T-helper 2 cell treated with Interferon-gamma antibody and Interleukin-4, amounts not matched to agents 5 μg/mL and 100 μg/mL, for 36 hours (primary cell): ENCODE measurements at places on chromosomes 11 and 22.

DNA sequence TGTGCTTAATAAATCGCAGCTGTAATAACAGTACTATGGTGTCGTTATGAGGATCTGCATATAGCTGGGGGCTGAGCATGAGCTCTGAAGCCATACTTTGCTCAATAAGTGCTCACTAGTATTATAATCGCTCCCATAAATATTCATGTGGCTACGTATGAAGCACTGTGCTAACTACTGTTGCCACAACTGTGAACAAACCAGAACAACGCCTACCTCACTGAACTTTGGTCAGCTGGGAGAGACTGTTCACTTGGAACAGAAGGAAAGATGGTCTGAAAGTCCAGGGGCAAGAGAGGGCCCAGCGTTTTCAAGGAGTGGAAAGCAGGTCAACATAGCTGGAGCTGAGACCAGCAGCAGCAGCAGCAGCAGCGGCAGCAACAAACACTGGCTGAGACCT, 141.6 kb downstream of the EFCAB6 start:
- DNase-seq: no peak
- H3K36me3 ChIP-seq: no peaks in the 10 kb centered on the region
- no peak overlapping the region for H3K4me3 ChIP-seq
- no peaks in the 10 kb centered on the region for H3K27me3 ChIP-seq
- H3K27ac ChIP-seq: no peak overlapping the region

DNA sequence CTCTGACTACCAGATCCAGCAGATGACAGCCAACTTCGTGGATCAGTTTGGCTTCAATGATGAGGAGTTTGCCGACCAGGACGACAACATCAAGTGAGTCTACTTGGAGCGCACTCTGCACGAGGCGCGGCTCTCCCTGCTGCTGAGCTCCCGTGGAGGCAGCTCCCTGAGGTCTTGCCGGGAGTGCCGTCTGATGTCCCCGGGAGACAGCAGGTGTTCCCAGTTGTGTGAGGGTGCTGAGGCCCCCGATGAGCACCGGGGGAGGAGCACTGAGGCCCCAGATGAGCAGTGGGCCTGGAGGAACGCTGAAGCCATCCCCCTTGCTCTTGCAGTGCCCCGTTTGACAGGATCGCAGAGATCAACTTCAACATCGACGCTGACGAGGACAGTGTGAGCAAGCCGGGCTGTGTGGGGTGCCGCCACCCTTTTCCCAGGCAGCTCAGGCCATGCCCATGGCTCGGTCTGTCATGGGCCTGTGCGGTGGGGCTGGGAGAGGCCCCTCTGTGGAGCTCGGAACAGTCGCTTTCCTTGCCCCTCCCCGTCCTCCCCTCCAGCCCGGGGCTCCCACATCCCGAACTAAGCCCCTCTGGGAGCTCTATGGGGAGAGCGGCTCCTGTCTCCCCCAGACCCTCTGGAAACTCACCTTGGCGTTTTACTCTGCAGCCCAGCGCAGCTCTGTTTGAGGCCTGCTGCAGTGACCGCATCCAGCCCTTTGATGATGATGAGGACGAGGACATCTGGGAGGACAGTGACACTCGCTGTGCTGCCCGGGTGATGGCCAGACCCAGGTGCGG, 37.1 kb downstream of the SBF1 start:
- H3K27ac ChIP-seq: no peak overlapping the region
- H3K4me1 ChIP-seq: no peaks in the 10 kb centered on the region
- peaks cover 11% of the 10 kb centered on the region for H3K36me3 ChIP-seq
- DNase-seq: no peak
- H3K27me3 ChIP-seq: no peaks in the 10 kb centered on the region

GRCh38 chr11:133409799-133410198, 122.5 kb downstream of the OPCML start:
- H3K27me3 ChIP-seq: no peaks in the 10 kb centered on the region
- no peaks in the 10 kb centered on the region for H3K4me1 ChIP-seq
- no peak overlapping the region for H3K27ac ChIP-seq
- no peaks in the 10 kb centered on the region for H3K36me3 ChIP-seq

GRCh38 chr11:60944490-60945294, 7.3 kb downstream of the SLC15A3 start:
- peaks cover 6% of the 10 kb centered on the region for H3K4me1 ChIP-seq
- no peak overlapping the region for H3K4me3 ChIP-seq
- no peak overlapping the region for H3K27ac ChIP-seq
- no peak for DNase-seq
- H3K36me3 ChIP-seq: no peaks in the 10 kb centered on the region

- DNase-seq: no peak
- H3K4me3 ChIP-seq: no peak overlapping the region
- no peak overlapping the region for H3K27ac ChIP-seq
- H3K4me1 ChIP-seq: no peaks in the 10 kb centered on the region
These were observed 12.9 kb downstream of the FCHSD2 start for GRCh38 chr11:73129198-73129597.

GRCh38 chr22:41043722-41044121, 48.7 kb upstream of the EP300 start:
- H3K27me3 ChIP-seq: peaks cover 2% of the 10 kb centered on the region
- no peak overlapping the region for H3K27ac ChIP-seq
- no peak overlapping the region for H3K4me3 ChIP-seq

DNA sequence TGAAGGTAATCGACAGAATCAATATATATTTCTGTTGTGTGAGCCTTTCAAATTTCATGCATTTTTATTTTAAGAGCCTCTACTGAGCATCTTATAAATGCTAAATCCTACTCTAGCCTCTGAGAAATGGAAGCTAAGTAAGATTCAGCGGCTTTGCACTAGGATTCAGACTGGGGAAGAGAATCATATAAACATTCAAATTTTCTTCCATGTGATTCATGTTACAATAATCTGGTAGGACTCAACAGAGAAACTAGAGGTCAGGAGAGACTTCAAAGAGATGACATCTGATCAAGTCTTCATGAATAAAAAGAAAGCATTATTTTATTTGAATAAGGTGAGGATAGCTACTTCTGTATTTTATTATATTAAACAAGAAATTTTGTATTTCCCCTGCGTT, 538.9 kb downstream of the DLG2 start:
- H3K4me1 ChIP-seq: no peaks in the 10 kb centered on the region
- H3K36me3 ChIP-seq: no peaks in the 10 kb centered on the region
- no peak for DNase-seq
- H3K27ac ChIP-seq: no peak overlapping the region

- H3K36me3 ChIP-seq: peaks cover 20% of the 10 kb centered on the region
- H3K27me3 ChIP-seq: no peaks in the 10 kb centered on the region
- peak; percentile 26 for DNase-seq
- no peak overlapping the region for H3K27ac ChIP-seq
These were observed 4.6 kb downstream of the TMEM9B start for GRCh38 chr11:8959546-8960166.

GRCh38 chr11:86214710-86215109, 29.8 kb upstream of the EED start:
- H3K27me3 ChIP-seq: no peaks in the 10 kb centered on the region
- H3K4me3 ChIP-seq: peak overlapping the region; percentile 6
- peak; percentile 93 for DNase-seq
- peaks cover 28% of the 10 kb centered on the region for H3K4me1 ChIP-seq
- H3K36me3 ChIP-seq: no peaks in the 10 kb centered on the region

DNA sequence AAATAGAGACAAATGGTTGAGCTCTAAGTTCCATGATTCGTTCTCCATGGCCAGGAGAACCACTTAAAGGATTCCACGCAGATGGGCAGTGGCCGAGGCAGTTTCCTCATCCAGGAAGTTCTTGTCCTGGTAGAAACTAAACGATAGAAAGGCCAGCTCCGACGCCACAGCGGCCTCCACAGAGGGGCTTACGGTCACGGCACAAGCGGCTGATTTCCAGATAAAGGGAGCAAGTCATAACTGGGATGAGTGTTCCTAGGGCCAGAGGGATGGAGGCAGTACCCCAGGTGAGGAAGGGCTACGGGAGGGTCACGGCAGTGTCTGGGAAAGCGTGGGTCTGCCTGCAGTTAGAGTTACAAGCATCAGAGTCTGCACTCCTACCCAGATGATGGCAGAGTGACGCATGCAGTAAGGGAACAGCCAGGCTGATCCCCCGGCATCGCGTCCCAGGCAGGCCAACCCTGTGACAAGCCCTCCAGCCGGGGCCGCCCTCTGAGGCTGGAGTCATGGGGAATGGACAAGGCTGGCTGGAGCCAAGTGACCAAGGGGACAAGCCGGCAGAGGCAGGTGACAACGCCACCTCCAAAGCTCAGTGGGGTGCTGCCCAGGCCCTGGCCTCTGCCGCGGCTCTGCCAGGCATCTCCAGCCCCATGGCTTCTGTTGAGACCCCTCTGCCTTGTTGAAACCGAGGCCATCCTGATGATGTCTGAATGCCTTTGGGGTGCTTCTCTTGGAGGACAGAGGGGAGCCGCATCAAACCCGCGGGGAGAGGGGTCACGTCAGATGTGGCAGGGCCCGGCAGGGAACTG, 475.1 kb downstream of the BRD1 start:
- H3K36me3 ChIP-seq: no peaks in the 10 kb centered on the region
- peaks cover 2% of the 10 kb centered on the region for H3K27me3 ChIP-seq
- no peaks in the 10 kb centered on the region for H3K4me1 ChIP-seq
- H3K4me3 ChIP-seq: no peak overlapping the region
- no peak for DNase-seq
- no peak overlapping the region for H3K27ac ChIP-seq

DNA sequence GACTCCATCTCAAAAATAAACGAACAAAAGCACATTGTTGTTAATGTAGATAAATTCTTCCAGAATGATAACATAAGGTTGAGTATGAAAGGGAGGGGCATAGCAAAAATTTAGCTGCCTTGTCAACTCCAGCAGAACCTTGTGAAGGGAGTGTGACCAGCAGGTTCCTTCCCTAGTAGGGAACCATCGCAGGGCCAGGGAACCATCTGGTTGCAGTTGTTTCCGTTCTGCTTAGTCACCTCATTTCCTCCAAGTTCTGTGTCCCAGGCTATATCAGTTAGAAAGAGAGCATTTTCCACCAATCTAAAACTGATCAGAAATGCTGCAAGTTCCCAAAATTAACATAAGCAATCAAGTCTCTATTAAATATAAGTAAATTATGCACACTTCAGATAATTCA, 126.7 kb upstream of the BLID start:
- no peak overlapping the region for H3K27ac ChIP-seq
- no peaks in the 10 kb centered on the region for H3K4me1 ChIP-seq
- H3K27me3 ChIP-seq: no peaks in the 10 kb centered on the region
- no peak overlapping the region for H3K4me3 ChIP-seq

DNA sequence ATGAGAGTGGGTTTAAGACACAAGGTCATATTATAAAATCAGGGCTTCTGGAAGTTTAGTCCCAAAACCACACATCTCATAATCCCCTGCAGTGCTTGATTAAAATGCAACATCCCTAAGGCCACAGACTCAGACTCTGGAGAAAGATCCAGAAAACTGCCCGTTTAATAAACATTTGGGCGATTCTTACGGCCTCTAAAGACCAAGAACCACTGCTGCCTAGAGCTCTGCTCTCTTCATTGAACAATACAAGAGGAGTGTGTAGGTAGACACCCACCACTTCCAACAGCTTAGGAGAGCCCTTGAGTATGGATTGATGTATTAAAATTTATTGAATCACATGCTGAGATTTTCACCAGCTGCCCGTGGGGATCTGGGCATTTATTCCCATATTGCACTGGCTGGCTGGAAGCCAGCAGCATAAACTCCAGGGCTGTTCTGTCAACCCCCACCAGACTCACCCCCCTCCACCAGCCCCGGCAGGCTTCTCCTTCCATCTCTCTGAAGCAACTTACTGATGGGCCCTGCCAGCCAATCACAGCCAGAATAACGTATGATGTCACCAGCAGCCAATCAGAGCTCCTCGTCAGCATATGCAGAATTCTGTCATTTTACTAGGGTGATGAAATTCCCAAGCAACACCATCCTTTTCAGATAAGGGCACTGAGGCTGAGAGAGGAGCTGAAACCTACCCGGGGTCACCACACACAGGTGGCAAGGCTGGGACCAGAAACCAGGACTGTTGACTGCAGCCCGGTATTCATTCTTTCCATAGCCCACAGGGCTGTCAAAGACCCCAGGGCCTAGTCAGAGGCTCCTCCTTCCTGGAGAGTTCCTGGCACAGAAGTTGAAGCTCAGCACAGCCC, 749 bp upstream of the BEST1 start:
- no peak overlapping the region for H3K4me3 ChIP-seq
- no peak overlapping the region for H3K27ac ChIP-seq
- H3K27me3 ChIP-seq: peaks cover 11% of the 10 kb centered on the region
- H3K36me3 ChIP-seq: no peaks in the 10 kb centered on the region

- no peaks in the 10 kb centered on the region for H3K4me1 ChIP-seq
- H3K36me3 ChIP-seq: no peaks in the 10 kb centered on the region
These were observed 45.2 kb upstream of the PRSS23 start for GRCh38 chr11:86755146-86755545.

DNA sequence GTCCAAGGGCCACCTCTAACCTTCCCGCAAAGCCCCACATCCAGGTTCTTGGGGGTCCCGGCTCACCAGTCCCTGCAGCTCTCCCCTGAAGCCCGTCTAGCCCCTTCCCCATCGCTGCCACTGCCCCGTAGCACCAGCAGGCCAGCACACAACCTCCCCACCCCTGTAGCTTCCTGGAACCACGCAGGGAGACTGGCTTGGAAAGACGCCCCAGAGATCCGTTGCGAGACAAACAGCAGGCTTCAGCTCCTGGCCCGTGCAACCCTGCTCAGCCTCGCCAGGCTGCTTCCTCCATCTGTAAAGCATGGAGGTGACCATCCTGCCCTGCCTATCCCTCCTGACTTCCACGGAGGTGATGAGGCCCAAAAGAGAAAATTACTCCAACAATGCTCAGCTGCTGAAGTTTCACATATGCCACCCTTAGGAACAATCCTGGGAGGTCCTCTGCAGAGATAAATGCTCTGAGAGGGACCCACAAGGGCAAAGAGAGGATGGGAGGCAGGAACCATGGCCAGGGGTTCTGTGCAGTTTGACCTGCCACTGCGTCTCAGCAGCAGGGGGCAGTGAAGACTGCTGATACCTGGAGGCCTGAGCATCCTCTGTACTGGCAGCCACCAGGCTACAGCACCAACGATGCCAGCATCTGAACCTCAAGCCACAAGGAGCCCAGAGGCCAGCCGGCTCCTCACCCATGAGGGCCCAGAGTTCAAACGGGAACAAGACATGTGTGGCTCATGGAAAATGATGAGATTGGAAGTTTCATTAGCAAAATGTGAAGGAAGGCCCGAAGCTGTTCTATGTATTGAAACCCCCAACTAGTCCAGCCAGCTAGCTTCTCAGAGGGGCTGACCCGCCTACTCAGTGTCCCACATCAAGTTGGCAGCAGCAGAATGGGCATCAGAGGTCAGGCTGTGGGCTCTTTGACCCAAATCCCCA, 16.1 kb downstream of the DGCR2 start:
- no peak overlapping the region for H3K27ac ChIP-seq
- H3K36me3 ChIP-seq: peaks cover 7% of the 10 kb centered on the region
- no peak for DNase-seq
- H3K4me1 ChIP-seq: peaks cover 27% of the 10 kb centered on the region
- H3K4me3 ChIP-seq: no peak overlapping the region
- H3K27me3 ChIP-seq: no peaks in the 10 kb centered on the region

- peak within 1 kb of the TSS; percentile 20 for H3K27ac ChIP-seq
- peak within 1 kb of the TSS; percentile 78 for H3K4me3 ChIP-seq
- peak; percentile 50 for DNase-seq
- peaks cover 2% of the 10 kb centered on the region for H3K36me3 ChIP-seq
- peaks cover 12% of the 10 kb centered on the region for H3K27me3 ChIP-seq
These were observed at the start of gene GAS2L1 for GRCh38 chr22:29306175-29306834. GAS2L1 (plus strand) TSS chr22:29306650; CDS start chr22:29308106, 1,456 bp downstream.

GRCh38 chr11:124923296-124923695, 4.2 kb downstream of the HEPN1 start:
- no peaks in the 10 kb centered on the region for H3K36me3 ChIP-seq
- no peak for DNase-seq
- H3K27me3 ChIP-seq: peaks cover 2% of the 10 kb centered on the region
- no peak overlapping the region for H3K4me3 ChIP-seq
- H3K27ac ChIP-seq: no peak overlapping the region

GRCh38 chr22:24564376-24565058, 8.7 kb downstream of the SNRPD3 start:
- peaks cover 34% of the 10 kb centered on the region for H3K36me3 ChIP-seq
- H3K27ac ChIP-seq: peak overlapping the region; percentile 66
- DNase-seq: no peak
